DND-41 (cell line): ENCODE measurements at places on chromosomes 3 and 15.

- DNase-seq, result no peak
Observed at GRCh38 chr3:14819671-14820070, 909 bp downstream of the FGD5 start.

DNA sequence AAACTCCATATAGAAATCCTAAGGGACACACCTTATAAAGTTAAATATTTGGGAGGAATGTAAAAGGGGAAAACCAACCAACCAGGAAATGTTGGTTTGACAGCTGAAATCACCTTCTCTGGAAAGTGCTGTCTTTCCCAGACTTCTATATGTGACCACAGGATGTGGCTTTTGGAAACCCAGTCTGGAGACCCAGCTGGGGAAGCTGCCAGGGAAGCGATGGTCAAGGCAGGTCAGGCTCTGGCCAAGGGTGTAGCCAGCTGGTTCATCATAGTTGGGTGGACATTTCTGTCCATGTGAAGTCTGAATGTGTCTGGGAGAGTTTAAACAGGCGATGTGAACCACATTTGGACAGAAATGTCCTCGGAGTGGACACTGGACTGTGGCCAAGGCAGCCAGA is 73.9 kb downstream of the ARNT2 start:
- no peak for DNase-seq

DNA sequence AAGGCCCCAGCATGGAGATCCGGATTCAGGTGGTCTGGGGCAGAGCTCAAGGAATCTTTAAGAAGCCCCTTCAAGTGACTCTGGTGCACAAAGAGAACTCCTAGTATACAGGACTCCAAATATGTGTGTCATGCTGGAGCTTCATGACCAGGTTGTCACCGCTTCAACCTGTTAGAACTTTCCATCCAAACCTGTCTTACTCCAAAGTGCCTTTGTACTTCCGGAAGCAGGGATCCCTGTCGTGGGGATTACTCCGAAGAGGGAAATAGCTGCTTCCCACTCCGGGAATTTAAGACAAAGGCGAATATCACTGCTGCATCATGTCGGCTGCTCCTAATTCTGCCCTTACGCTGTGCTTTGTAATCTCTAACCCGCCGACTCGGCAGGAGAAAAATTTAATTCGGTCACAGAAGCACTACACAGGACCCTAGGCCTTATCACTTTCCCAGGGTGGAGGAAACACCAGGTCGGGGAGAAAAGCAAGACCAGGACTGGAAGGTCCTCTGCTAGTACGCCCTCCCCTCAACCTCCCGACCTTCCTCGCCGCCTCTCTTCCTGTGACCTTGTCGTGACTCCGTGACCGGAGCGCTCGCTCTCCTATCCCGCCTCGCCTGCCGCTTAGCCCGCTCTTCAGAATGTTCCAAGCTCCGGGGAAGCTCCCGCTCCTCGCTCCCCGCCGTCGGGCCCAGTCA is 730 bp downstream of the HIGD1A start:
- DNase-seq, result peak; percentile 55

DNA sequence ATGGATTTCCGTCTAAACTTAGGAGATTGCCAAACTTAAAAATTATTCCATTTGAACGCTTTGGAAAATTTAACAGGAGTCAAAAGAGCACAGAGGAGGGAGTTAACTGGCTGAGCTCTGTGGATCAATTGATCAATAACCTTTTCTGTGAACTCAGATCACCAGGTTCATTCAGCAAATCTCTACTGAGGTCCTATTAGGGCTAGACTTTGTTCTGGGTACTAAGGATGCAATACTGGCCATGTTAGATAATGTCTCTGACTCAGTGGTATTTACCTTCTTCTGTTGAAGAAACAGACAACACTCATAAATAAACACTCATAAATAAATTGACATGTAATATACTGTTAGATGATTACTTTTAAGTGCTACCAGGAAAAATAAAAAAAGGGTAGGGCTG is 323.4 kb upstream of the SUCLG2 start:
- no peak for DNase-seq

- no peak for DNase-seq
Observed at GRCh38 chr3:123414973-123415775, 33.7 kb downstream of the ADCY5 start.

DNA sequence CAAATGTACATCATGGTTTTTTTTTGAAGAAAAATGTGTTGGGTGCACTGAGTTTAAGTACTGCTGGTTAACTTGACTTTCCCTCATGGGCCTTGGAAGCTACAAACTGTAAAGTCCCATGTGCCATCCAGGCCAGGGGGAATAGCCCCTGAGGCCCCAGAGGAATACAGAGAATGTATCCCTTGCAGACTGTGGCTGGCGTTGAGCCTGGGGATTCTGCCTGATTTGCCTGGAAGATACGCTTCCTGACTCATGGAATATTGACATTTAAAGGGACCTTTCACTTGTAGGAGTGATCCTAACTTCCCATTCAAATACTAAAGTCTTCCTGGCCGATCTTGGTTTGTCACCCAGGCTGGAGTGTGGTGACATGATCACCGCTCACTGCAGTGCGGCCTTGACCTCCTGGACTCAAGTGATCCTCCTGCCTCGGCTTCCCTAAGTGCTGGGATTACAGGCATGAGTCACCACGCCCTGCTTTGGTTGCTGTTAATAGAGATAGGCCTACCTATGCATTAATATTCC is 42.0 kb downstream of the ADAMTSL3 start:
- DNase-seq, result no peak

GRCh38 chr3:89000886-89001285 is 106.5 kb upstream of the EPHA3 start:
- DNase-seq, result no peak

DNA sequence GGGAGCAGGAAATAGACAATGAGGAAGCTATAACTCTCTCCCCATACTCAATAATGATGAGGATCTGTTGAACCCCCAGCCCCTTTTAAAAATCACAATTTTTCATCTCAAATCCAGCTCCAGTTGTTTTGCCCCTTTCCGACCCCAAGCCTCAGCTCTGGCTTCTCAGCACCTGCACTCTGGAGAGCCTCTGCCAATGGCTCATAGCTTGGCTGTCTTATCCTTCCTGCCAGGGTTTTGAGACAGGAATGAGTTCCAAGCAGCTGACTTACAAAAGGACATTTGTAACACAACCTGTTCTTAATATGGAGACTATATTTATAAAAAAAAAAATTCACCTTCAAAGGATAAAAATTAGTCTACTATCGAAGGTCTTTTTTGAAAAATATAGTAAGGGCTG is 105.9 kb upstream of the NEDD4 start:
- no peak for DNase-seq

GRCh38 chr3:170840291-170840859 is 29.6 kb downstream of the RPL22L1 start:
- no peak for DNase-seq

- DNase-seq, result no peak
Observed at GRCh38 chr15:52681441-52681840, 2.3 kb upstream of the ATOSA start.

- DNase-seq, result no peak
Observed at GRCh38 chr3:155321418-155321817, 27.9 kb upstream of the STRIT1 start.

GRCh38 chr3:117722856-117723255 is 1013.3 kb downstream of the TUSC7 start:
- no peak for DNase-seq

DNA sequence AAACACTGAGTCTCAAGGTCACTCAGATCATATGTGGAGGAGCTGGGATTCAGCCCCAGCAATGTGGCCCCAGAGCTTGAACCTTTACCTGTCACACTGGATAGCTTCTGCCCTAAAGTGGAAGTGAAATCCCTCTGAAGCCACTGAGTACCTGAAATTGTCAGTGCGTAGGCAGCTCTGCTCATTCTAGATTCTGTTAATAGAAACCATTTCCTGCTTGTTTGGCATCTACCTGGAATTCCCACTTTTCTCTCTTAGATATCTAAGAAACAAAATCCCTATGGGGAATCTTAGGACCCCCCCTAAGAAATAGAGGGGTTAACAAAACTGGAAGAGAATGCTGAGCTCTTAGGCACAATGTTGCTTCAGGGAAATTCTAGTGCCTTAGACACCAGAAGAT is 29.8 kb downstream of the FBXL22 start:
- no peak for DNase-seq

DNA sequence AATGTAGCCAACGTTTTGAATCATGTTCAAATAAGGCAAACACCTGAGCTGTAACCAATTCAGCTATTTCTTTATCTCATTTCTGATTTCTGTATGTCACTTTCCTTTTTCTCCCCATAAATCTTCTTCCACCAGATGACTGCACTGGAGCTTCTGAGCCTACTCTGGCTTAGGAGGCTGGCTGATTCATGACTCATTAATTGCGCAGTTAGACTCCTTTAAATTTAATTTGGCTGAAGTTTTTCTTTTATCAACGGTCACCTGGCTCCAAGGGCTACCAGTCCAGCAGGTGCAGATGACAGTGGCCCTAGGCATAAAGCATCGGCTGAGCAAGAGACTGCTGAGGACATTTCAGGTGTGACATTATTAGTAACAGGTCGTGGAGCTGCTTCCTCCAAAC is 39.6 kb upstream of the ITGA11 start:
- DNase-seq, result no peak

GRCh38 chr3:11195721-11196332 is 41.5 kb downstream of the HRH1 start:
- DNase-seq, result no peak

GRCh38 chr15:77527164-77527778 is 105.4 kb downstream of the LINGO1 start:
- peak; percentile 70 for DNase-seq

DNA sequence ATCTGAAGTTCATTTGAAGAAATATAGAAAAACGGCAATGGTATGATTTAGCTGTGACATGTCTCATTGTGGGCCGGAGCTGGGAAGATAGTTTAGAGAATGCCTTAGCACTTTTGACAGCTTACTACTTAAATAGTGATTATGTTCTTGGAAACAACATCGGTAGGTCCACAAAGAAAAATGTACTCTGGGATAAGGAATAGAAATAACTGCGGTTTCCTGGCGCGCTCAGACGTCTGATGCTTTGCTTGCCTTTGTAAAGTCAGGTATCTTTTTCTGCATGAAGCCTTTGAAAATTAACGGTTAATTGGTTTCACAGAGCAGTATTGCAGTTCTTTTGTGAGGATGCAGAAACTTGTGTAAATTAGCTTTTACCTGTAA is 1.4 kb downstream of the USP3 start:
- DNase-seq, result no peak

DNA sequence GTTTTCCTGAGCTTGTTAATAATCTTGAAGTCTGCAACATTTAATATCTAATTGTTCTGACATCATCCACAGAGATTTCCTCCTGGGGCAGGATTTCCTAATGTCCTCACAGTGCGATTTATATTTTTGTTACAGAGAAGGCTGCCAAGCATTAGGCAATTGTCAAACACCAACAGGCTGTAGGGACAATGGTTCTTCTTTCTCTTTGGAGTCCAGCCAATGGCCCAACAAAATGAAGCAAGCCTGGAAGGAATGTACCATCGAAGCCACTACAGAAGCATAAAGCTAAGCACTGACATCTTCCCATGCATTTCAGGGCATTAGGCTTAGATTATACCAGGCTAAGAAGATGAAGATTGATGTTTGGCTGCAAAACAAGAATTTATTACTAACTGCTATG is 173.0 kb upstream of the FRMD4B start:
- DNase-seq, result no peak

DNA sequence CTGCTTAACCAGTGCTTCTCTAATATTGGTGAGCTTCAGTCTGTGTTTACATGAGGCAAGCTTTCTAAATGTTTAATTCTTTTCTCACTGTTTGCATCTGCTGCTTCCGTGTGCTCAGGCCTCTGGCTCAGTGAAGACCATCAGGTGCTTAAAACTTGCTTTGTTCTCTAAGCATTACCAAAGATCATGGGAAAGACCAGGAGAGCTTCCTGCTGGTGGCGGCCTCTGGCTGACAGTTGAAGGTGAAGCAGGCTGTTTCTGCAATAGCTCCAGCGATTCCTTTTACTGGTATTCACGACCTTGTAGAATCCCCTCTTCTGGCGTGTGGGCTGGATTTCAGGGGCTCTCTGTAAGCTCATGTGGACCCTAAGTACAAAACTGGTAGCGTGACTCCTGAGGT is 45.1 kb downstream of the EDEM1 start:
- DNase-seq, result no peak

- no peak for DNase-seq
Observed at GRCh38 chr3:36945333-36945980, 603 bp upstream of the TRANK1 start.

DNA sequence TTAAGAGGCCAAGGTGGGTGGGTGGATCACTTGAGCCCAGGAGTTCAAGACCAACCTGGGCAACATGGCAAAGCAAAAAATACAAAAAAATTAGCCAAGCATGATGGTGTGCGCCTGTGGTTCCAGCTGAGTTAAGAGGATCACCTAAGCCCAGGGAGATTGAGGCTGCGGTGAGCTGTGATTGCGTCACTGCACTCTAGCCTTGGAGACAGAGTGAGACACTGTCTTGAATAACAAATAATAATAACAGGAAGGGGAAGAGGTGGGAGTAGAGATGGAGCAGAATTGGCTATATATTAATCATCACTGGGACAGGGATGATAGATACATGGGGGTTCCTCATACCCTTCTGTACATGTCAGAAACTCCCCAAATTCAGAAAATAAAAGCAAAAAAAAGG is 23.8 kb upstream of the NMB start:
- no peak for DNase-seq

DNA sequence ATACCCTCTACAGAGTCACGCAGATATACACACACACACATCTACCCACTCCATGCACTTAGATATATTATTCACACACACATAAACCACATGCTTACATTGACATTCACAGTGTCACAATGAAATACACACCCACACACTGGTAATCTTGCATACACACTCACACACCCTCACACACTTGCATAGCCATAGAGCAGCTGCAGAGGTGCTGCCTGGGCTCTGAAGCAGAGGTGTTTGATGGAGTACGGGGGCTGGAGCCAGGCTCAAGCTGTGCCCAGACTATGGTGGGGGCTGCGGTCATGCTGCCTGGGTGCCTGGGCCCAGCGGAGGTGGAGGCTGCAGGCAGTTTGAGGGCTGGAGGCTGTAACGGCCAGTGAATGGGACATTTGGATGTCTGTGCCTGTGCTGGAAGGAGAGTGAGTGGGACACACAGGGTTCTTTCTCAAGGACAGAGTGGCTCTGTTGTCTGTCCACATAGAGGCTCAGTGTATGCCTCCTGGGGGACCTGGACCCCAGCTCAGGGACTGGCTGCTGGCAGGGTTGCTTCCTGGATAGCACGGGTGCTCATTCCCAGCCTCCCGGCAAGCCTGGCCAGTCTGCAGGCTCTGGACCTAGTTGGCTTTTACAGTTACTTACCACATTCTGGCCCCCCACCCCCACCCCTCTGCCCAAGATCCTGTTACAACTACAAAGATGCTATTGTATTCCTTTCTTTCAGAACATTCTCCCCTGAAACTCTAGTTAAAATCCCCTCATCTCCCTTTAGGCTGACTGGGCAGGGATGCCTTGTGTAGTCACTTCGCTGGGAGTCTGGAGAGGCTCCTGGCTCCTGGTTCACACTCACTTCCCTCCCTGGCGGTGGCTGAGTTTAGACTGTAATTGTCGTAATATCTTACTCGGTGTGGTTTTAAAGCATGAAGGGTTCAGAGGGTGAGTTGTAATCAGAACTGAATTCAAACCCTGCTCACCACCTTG is 12.5 kb downstream of the GASK1A start:
- no peak for DNase-seq
